ENCODE measurements at places on chromosomes 4 and X.
A peak's percentile ranks its signal among the peaks of the same experiment; 100 is the strongest.

GRCh38 chr4:147717878-147718277 lies 14.0 kb upstream of the ARHGAP10 start:
- DNase-seq = no peak

DNA sequence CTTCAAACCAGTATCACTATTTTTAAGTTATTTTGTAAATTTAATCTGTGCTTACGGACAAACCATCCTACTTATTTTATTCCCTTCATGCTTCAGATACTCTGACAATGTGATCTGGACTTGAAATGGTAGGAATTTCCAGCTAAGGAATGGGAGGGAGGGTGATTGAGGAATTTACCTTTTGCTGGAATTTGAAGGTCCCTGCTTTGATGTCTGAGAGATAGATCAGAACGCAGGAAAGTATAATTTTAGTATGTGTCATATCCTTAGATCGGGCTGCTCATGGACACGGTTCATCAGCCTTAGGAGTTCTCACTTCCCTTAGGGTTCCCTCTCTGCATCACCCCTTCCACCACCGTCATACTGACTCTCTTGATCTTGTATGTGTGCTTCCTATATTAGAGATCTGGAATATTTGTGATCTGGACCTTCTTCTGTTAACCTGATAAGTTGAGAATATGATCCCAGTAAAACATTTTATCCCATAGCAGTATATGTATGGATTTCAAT lies 16.8 kb downstream of the OCRL start:
- no peak for DNase-seq

DNA sequence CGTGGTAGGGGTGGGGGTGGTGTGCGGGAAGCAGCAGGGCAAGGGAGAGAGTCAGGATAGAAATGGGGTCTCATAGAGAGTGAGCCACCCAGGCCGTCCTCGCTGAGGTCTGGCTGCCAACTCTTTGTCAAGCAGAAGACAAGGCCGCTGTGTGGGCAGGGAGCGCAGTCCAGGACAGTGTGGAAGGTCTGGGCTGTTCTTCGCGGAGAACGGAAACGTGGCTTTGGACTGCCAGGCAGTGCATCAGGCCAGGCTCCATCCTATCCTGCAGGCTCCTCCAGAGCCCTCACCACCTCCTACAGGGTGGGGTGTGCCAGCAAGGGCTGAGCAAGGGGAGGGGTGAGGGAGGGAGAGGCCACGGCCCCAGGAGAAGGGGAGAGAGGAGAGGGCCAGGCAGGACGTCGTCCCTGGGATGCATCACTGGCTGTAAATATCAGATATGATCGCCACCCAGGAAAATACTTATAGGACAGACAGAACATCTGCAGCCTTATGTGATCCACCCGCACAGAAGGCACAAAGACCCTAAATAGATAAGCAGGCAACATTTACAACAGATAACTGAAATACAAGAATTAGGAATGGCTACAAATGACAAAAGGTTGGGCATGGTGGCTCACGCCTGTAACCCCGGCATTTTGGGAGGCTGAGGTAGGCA lies 85.3 kb downstream of the ABLIM2 start:
- no peak for DNase-seq

DNA sequence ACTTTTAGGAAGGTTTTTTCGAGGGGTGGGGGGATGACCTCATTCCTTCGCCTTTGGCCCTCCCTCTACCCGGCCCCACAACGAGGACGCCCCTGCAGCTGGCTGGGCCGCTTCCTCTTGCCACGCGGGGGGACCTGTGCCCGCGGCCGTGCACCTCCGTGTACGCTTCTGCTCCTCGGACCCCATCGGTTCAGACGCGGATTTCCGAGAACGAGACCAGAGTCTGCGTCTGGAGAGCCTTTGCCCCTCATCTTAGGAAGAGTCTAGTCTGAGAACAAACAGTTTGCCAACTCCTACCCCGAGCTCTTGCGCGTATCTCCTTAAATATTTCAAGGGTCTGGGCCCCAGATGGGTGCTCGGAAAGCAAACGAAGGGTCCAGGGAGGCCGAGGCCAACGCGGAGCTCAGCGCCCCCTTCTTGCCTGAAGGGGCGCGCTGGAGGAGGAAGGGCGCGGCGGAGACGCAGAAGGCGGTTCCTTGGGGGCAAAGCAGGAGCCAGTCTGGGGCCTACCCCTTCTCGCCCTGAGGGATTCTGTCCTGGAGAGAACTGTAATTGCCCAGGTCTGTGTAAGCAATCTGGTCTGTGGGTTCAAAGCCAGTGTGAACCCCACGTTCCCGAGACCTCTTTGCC lies 3.9 kb upstream of the SFRP2 start:
- peak; percentile 30 for DNase-seq

DNA sequence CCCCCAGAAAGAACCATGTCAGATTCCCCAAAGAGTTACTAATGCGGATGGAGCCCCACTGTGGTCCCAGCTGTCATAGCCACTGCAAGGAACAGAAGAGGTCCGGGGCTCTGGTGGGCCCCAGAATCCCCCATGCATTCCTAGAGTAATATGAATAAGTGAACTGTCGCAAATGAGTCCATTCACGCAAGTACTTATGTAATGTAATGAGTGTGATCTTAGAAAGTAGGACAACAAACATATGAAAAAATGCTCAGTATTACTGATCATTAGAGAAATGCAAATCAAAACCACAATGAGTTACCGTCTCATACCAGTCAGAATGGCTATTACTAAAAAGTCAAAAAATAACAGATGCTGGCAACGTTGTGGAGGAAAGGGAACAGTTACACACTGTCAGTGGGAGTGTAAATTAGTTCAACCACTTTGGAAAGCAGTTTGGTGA lies 141.5 kb upstream of the RBPJ start:
- DNase-seq = no peak

DNA sequence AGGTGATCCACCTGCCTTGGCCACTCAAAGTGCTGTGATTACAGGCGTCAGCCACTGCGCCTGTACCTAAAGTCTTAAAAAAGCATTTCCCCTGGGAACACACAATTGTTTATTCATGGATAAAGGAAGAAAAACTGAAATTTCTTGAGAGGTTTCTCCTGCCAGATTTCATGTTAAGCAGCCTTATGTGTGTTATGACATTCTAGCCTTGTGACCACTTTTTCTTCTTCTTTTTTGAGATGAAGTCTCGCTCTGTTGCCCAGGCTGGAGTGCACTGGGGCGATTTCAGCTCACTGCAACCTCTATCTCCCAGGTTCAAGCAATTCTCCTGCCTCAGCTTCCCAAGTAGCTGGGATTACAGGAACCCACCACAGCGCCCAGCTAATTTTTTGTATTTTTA lies 57.8 kb upstream of the PLAC8 start:
- DNase-seq = no peak

DNA sequence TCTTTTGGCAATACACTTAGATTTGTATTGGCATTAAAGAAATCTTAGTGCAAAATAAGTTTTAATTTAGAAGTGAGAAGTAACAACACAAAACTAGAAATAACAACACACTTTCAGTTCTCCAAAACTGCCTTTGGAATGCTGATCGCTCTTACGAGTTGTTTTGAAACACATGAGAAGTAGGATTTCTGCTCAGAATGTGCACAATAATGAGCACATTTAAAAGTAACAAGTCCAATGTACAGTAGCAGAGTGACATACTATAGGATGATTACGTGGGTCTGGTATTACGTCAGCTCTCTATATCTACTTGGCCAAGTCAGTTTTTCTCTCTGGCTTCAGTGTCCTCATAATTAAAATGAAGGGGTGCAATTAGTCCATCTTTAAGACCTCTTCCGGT lies 164.8 kb downstream of the CHM start:
- DNase-seq = no peak

- DNase-seq = no peak
These were observed 6.7 kb upstream of the RUFY3 start for GRCh38 chr4:70715097-70715496.

GRCh38 chrX:80316526-80316925 lies 103.7 kb upstream of the TENT5D start:
- DNase-seq = no peak

GRCh38 chr4:114076899-114077570 lies 97.6 kb upstream of the ARSJ start:
- DNase-seq = no peak

DNA sequence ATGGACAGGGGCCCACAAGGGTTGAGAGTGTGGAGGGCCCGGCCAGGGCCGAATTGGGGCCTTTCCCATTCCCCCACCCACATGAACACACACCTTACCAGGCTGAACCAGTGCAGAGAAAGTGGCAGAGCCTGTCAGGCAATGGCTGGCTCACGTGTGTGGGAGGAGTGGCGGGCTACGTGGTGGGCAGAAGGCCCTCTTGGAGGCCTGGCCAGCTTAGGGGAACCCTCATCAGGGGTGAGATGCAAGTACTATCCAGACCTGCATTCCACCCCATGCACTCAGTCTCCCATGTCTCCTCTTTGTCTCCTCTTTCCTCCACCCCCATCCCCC lies 965 bp downstream of the TCEAL4 start:
- DNase-seq = peak; percentile 2

DNA sequence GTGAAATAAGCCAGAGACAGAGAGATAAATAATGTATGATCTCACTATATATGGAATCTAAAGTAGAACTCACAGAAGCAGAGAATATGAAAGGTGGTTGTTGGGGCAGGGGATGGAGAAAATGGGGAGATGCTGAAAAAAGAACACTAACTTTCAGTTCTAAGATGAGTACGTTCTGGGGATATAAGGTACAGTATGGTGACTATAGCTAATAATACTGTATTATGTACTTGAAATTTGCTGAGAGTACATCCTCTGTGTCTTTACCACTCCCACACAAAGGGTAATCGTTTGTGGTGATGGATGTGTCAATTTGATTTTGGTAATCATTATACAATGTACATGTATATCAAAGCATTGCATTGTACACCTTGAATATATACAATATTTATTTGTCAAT lies 6.6 kb downstream of the FBXL5 start:
- DNase-seq = no peak

- DNase-seq = no peak
These were observed 8.0 kb downstream of the NR0B1 start for GRCh38 chrX:30301208-30301607.

GRCh38 chrX:85964744-85965143 lies 82.6 kb downstream of the CHM start:
- no peak for DNase-seq

GRCh38 chr4:673349-674091 lies 556 bp downstream of the ATP5ME start:
- peak; percentile 38 for DNase-seq
